ENCODE measurements at places on chromosomes 11 and 22.

GRCh38 chr11:14358729-14359439, at the start of gene RRAS2:
Gene RRAS2, minus strand, starts transcription at chr11:14359183. Its CDS starts 313 bp downstream, at chr11:14358870.
- peak within 1 kb of the TSS; percentile 75 for H3K4me3 ChIP-seq
- peak; percentile 92 for DNase-seq
- no peaks in the 10 kb centered on the region for H3K4me1 ChIP-seq

DNA sequence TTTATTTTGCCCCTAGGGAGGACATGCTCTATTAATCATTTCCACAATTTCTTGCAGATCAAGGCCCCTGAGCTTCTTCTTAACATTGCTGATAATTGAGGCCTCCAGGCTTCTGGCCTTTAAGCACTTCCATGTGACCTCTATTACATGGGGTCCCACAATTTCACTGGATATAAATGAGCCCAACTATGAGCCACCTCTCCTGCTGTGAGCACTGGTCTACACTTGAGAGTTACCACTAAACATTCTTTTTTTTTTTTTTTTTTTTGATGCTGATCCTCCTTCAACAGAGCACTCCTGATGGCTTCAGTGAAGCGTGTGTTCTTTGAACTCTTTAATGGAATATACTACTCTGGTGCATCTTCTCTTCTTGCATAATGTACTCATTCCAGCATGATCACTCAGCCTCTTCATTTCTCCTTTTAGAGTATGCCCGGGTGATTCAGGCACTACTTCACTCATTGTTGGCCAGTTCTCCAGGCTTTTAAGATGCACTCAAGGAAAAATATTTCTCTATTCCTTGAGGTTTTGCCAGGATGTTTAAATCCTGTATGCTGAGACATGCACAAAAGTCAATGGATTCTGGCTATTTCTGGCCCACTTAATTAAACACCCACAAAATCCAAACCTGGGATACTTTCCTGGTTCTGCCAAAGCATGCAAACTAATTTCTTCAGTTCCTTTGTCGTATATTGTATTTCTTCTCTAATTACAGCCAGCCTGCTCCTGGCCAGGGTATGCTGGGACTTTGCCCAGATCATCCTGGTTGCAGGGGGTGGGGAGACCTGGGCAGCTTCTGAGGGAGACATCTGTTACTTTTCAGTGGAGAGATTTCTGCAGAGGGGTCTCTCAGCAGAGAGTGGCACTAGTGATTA, 257.8 kb upstream of the LUZP2 start:
- H3K4me3 ChIP-seq, result no peak overlapping the region
- H3K27me3 ChIP-seq, result no peaks in the 10 kb centered on the region
- H3K36me3 ChIP-seq, result no peaks in the 10 kb centered on the region
- no peak overlapping the region for H3K27ac ChIP-seq
- DNase-seq, result no peak
- H3K4me1 ChIP-seq, result no peaks in the 10 kb centered on the region

GRCh38 chr11:126790550-126791081, 210.0 kb downstream of the KIRREL3 start:
- H3K27me3 ChIP-seq, result no peaks in the 10 kb centered on the region
- no peak for DNase-seq
- peak overlapping the region; percentile 60 for H3K27ac ChIP-seq
- H3K4me3 ChIP-seq, result no peak overlapping the region

DNA sequence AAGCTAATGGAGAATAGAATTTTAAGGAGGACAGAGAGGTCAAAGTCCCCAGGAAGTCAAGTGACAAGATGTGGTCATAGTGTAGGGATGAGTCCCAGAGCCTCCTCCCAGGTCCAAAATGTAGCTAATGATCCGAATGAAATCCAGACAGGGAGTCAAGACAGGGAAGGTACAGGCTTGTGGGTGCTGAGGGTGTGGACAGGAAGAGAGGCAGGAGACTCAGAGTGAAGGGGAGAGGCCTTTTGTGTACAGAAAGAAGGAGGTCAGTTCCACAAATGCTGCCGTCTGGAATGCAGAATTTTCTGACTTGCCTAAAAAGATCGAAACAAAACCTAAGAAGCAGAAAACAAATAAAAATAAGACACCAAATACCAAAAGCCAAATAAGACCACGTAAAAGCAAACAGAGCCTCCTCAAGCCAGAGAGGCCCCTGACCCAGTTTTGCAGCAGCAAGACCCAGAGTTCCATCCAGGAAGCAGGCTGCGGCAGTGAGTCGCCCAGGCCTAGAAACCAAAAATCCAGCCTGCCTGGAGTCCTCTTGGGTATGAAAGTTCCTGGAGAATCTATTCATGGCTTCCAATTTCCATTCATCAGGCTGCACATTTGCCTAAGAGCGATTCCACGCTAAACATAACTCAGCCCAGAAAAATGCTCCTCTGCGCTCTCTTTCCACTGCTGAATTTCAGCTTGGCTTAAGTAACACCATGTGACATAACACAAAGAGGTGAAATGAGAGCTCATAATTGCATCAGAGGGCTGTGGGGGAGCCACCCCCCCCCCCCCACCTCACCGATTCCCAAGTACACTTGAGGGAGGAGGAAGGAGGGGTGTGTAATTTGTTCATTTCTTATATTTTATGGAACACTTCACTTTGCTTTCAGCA, 71.2 kb downstream of the KIRREL3 start:
- H3K27me3 ChIP-seq, result no peaks in the 10 kb centered on the region
- no peak overlapping the region for H3K27ac ChIP-seq
- peaks cover 15% of the 10 kb centered on the region for H3K4me1 ChIP-seq
- DNase-seq, result no peak
- no peaks in the 10 kb centered on the region for H3K36me3 ChIP-seq
